Osteocyte (in vitro differentiated cells): ENCODE measurements at places on chromosomes 6 and 20. TPM values are rescaled to one million over a fixed set of nuclear protein-coding genes. Genes with fewer than 3 reads are reported as not detected.
A peak's percentile ranks its signal among the peaks of the same experiment; 100 is the strongest.

DNA sequence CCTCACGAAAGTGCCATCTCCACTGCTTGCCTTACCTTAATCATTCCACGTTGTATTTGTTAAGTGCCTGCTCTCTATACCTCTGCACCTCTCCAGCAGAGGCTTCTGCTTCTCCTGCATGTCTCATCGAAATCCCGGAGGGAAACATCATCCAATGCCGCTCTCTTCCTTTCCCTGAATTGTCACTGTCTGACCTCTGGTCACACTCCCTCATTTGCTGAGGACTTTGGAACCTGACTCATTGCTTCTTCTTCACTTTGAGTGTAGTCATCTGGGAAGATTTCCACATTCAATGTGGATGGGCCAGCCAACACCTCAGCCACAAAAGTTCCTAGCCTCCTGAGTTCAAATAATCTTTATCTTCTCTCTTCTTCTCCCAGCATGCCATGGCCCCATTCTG, 78.9 kb upstream of the BEND6 start:
- H3K4me3 ChIP-seq = no peak overlapping the region
- H3K27ac ChIP-seq = no peak overlapping the region
- H3K36me3 ChIP-seq = peaks cover 22% of the 10 kb centered on the region
- H3K27me3 ChIP-seq = no peaks in the 10 kb centered on the region

- DNase-seq = no peak
- H3K4me1 ChIP-seq = no peaks in the 10 kb centered on the region
- no peak overlapping the region for H3K27ac ChIP-seq
- H3K4me3 ChIP-seq = no peak overlapping the region
These were observed 39.6 kb upstream of the SHLD1 start for GRCh38 chr20:5710551-5710950.

GRCh38 chr20:57275334-57275733, 8.9 kb upstream of the BMP7 start:
- peaks cover 68% of the 10 kb centered on the region for H3K27me3 ChIP-seq
- H3K27ac ChIP-seq = no peak overlapping the region
- H3K4me3 ChIP-seq = no peak overlapping the region
- H3K4me1 ChIP-seq = no peaks in the 10 kb centered on the region
- no peaks in the 10 kb centered on the region for H3K36me3 ChIP-seq
- no peak for DNase-seq

DNA sequence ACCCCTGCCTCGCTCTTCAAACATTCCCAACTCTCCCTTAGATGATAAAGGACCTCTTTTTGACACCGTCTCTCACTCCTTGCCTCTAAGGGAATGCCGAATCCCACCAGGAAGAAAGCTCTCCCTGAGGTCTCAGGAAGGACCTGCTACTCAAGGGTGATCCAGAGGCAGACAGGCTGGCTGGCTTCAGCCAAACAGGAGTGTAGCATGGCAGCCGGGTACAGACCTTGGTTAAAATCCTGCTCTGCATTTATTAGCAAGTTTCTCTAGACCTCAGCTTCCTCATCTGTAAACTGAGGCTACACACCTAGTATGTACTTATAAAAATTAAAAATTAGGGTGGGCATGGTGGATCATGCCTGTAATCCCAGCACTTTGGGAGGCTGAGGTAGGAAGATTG, 17.2 kb downstream of the MAP1LC3A start:
- DNase-seq = no peak
- no peak overlapping the region for H3K27ac ChIP-seq
- H3K36me3 ChIP-seq = peaks cover 3% of the 10 kb centered on the region
- H3K27me3 ChIP-seq = no peaks in the 10 kb centered on the region
- H3K4me3 ChIP-seq = no peak overlapping the region

- no peaks in the 10 kb centered on the region for H3K27me3 ChIP-seq
- peaks cover 25% of the 10 kb centered on the region for H3K4me1 ChIP-seq
- DNase-seq = no peak
- no peak overlapping the region for H3K4me3 ChIP-seq
These were observed 7.7 kb upstream of the PTPRA start for GRCh38 chr20:2865630-2866029.

GRCh38 chr6:105774247-105774646, 311.9 kb upstream of the PRDM1 start:
- no peak overlapping the region for H3K4me3 ChIP-seq
- no peak overlapping the region for H3K27ac ChIP-seq
- H3K27me3 ChIP-seq = no peaks in the 10 kb centered on the region

GRCh38 chr6:125003070-125003469, 40.8 kb downstream of the RNF217 start:
- H3K36me3 ChIP-seq = peaks cover 13% of the 10 kb centered on the region
- no peaks in the 10 kb centered on the region for H3K27me3 ChIP-seq
- no peak overlapping the region for H3K4me3 ChIP-seq
- peaks cover 43% of the 10 kb centered on the region for H3K4me1 ChIP-seq
- DNase-seq = no peak

GRCh38 chr6:13357551-13358075, 29.3 kb upstream of the TBC1D7 start:
- DNase-seq = no peak
- no peaks in the 10 kb centered on the region for H3K36me3 ChIP-seq
- no peak overlapping the region for H3K4me3 ChIP-seq
- H3K27me3 ChIP-seq = no peaks in the 10 kb centered on the region
- H3K27ac ChIP-seq = no peak overlapping the region

DNA sequence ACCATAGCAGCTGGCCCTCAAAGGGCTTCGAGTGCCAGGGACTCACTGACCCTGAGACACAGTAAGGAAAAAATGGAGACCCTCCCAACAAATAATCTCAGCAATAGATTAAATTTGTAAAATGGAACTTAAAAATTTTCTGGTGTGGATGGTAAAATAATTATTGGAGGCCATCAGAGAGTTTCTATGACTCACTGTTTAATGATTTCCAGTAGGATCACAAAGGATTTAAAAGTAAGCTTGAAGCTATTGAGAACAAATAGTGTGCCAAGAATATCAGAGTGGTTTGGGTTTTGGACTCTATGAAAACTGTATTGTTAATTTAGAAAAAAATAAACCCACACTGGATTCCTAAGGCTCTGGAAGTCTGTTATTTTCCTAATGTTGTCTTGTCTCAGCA, 115.2 kb upstream of the AKIRIN2 start:
- H3K27me3 ChIP-seq = peaks cover 32% of the 10 kb centered on the region
- H3K36me3 ChIP-seq = no peaks in the 10 kb centered on the region
- H3K27ac ChIP-seq = peak overlapping the region; percentile 9

DNA sequence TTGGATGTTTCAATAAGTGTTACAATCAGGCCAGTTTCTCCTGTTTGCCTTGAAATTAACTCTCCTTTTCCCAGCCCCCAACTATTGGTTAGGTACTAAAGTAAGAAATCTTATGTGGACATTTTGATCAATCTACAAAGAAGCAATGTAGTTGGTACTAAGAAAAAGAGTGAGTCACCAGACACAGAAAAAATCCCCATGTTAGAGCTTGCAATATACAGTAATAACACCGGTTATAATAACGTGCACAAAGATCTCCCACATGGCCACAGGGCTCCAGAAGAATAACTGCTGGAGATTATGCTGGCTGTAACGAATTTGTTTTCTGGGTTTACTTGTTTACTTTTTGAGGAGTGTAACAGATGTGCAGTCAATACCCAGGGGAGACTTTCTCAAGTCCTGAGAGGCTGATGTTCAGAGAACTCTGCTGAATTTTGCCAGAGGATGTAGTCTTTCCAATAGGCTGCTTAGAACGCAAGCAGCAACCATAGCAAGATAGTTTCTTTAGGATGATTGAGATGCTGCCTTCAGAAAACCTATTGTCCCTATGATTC, 166.2 kb upstream of the SPACA1 start:
- no peak overlapping the region for H3K4me3 ChIP-seq
- peaks cover 13% of the 10 kb centered on the region for H3K27me3 ChIP-seq
- H3K36me3 ChIP-seq = no peaks in the 10 kb centered on the region
- H3K4me1 ChIP-seq = no peaks in the 10 kb centered on the region
- H3K27ac ChIP-seq = no peak overlapping the region
- DNase-seq = no peak

GRCh38 chr6:106927531-106928398, 46.8 kb downstream of the CD24 start:
- H3K4me3 ChIP-seq = no peak overlapping the region
- H3K27me3 ChIP-seq = peaks cover 39% of the 10 kb centered on the region
- no peaks in the 10 kb centered on the region for H3K4me1 ChIP-seq
- peak; percentile 75 for DNase-seq
- no peak overlapping the region for H3K27ac ChIP-seq
- no peaks in the 10 kb centered on the region for H3K36me3 ChIP-seq

DNA sequence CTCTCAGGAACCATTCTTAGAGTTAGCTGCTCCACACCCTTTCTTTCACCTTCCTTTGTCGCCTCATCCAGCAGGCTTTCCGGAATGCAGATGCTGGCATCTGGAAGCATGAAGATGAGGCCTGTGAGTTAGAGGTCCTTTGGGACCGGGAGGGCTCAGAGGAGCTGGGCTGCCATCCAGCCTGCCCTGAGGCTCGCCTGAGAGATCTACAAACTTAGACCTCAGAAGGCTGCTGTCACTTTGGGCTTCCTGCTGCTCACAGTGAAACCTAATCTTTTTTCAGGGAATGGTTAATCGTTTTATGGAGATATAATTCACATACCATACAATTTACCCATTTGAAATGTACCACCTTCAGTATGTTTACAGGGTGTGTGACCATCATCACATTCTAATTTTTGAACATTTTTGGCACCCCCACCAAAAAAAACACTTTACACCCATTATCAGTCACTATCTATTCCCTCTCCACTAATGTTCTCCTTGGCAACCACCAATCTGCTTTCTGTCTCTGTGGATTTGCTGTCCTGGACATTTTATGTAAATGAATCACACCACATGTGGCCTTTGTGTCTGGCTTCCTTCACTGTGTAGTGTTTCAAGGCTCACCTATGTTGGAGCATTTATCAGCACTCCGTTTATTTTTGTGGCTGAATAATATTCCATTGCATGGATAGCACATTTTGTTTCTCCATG, 20.0 kb upstream of the MPC1 start:
- no peaks in the 10 kb centered on the region for H3K36me3 ChIP-seq
- no peak overlapping the region for H3K4me3 ChIP-seq
- H3K27ac ChIP-seq = peak overlapping the region; percentile 73

DNA sequence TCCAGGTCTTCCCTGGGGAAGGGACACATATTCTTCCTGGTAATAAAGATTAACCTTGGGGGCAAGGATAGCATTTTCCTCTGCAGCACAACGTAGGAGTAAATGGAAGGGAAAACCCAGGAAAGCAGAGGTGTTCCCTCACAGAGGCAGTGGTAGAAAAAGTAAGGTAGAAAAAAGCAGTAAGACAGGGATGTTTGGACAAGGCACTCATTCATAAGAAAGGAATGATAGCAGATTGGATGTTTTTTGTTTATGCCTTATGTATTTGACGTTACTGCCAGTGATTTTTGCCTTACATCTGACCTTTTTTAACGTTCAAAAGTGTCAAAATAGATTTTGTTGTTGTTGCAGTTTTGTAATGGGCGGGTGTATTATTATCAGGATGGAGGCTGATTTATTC, 395.0 kb downstream of the CDKAL1 start:
- no peak for DNase-seq
- no peaks in the 10 kb centered on the region for H3K36me3 ChIP-seq
- no peak overlapping the region for H3K4me3 ChIP-seq
- peaks cover 17% of the 10 kb centered on the region for H3K4me1 ChIP-seq

The TFAP2B gene
- 26.4 and 27.5 TPM in 2 replicates for total RNA-seq

The TINAG gene
- not detected in 2 replicates for total RNA-seq

The AFDN gene
- total RNA-seq = 67.3 and 72.2 TPM in 2 replicates

The RAMACL gene
- 2.5 and 3.6 TPM in 2 replicates for total RNA-seq

The PRL gene
- total RNA-seq = not detected in 2 replicates

The RAB32 gene
- 47.7 and 54.2 TPM in 2 replicates for total RNA-seq

The ZNF311 gene
- total RNA-seq = 1.5 and 1.7 TPM in 2 replicates

The PABPC1L gene
- total RNA-seq = 56.1 and 65.3 TPM in 2 replicates

The TRIM15 gene
- not detected in 2 replicates for total RNA-seq

The LPA gene
- total RNA-seq = not detected in 2 replicates

The BANF2 gene
- total RNA-seq = not detected in 2 replicates

The HDGFL1 gene
- total RNA-seq = not detected in 2 replicates
